ENCODE measurements at places on chromosomes 6 and 20. TPM values are rescaled to one million over a fixed set of nuclear protein-coding genes. Genes with fewer than 3 reads are reported as not detected.

The KIF16B gene
- total RNA-seq, result 10.6 TPM

The PLCB1 gene
- total RNA-seq, result 24.7 TPM

The PPT2 gene
- total RNA-seq, result 38.2 TPM

The PAK5 gene
- 1.6 TPM for total RNA-seq

The MICB gene
- total RNA-seq, result 8.1 TPM

The TOX2 gene
- total RNA-seq, result not detected

The PROKR2 gene
- total RNA-seq, result not detected

The HLA-DRA gene
- 2.3 TPM for total RNA-seq

The TFAP2D gene
- total RNA-seq, result not detected

The SUMO4 gene
- 0.82 TPM for total RNA-seq

The PPP1R3G gene
- 0.36 TPM for total RNA-seq

The TAP1 gene
- 6.2 TPM for total RNA-seq

The PPP1R14C gene
- total RNA-seq, result 0.26 TPM

The BICRAL gene
- total RNA-seq, result 8.6 TPM

The PRR18 gene
- total RNA-seq, result 0.13 TPM

The DYNLT2 gene
- total RNA-seq, result 4.7 TPM

The PDE10A gene
- 17.3 TPM for total RNA-seq

The CCDC28A gene
- total RNA-seq, result 30.2 TPM

The ARFGEF3 gene
- 3.2 TPM for total RNA-seq

The RIMS1 gene
- total RNA-seq, result 2.5 TPM

The TMEM217 gene
- 0.09 TPM for total RNA-seq

The SRSF12 gene
- total RNA-seq, result 23.2 TPM

The GCLC gene
- 26.0 TPM for total RNA-seq

The CD109 gene
- 1.2 TPM for total RNA-seq

The THBD gene
- total RNA-seq, result 0.06 TPM

The EDN1 gene
- 2.9 TPM for total RNA-seq

The PRSS16 gene
- 4.3 TPM for total RNA-seq

The EYA4 gene
- total RNA-seq, result 2.3 TPM

The CPNE5 gene
- 0.56 TPM for total RNA-seq

The LINC00237 gene
- not detected for total RNA-seq

The C6orf120 gene
- 42.4 TPM for total RNA-seq

The GPLD1 gene
- 8.3 TPM for total RNA-seq

The PKHD1 gene
- total RNA-seq, result 0.04 TPM

The C20orf202 gene
- total RNA-seq, result not detected

The SRC gene
- total RNA-seq, result 15.4 TPM

The ADAM33 gene
- total RNA-seq, result 18.9 TPM

The KIAA0408 gene
- 9.7 TPM for total RNA-seq

The ULBP2 gene
- total RNA-seq, result not detected

The EYA2 gene
- 1.8 TPM for total RNA-seq

The HLA-DOB gene
- 2.6 TPM for total RNA-seq

The GGTLC1 gene
- total RNA-seq, result not detected

Measured in neural progenitor cell (in vitro differentiated cells).